ENCODE measurements at places on chromosomes 2 and 18.

DNA sequence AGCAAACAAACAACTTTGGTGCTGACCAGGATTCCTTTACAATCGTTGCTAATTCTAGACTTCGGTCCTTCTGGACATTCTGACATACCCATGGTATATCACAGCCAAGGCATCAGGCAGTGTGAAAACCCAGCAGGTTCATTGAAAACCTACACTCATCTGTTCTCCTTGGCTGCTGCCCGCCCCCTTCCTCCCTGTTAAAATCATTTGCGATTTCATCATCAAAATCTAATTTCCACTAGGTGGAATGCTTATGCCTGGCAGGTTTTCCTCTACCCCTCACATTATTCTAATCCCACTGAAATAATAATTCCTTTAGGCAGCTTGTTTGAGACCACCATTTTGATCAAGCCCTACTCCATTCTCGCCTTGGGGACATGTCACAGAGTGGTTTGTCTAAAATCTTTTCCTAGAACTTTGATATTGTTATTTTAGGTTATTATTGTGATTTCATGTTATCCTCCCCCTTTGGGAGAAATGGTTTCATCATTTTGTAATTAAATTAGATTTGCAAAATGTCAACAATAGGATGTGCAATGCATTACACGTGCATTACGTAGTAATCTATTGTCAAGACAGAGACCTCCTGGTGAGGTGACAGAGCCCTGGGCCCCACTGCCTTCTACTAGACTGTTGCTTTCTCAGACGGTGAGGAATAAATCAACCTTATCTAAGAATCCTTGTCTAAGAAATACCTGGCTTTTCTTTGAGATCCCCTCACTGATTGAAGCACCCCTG lies 31.0 kb upstream of the ASPRV1 start:
- DNase-seq: no peak

GRCh38 chr2:196333397-196333796 lies 162.0 kb upstream of the STK17B start:
- no peak for DNase-seq

DNA sequence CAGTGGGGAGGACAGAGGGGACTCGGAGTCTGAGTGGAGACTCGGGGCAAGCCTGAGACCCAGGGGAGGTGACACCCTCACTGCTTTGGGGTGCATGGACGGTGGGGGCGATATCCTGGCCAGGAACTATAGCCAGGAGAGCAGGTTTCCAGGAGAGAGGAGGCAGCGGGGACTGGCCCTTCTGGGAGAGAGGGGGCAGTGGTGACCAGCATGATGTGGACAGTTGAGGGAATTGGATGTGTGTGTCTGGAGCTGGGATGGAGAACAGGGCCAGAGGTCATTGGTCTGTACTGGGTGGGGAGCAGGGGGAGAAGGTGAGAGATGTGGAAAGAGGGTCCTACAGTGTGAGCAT lies 63.6 kb downstream of the ACKR3 start:
- no peak for DNase-seq

DNA sequence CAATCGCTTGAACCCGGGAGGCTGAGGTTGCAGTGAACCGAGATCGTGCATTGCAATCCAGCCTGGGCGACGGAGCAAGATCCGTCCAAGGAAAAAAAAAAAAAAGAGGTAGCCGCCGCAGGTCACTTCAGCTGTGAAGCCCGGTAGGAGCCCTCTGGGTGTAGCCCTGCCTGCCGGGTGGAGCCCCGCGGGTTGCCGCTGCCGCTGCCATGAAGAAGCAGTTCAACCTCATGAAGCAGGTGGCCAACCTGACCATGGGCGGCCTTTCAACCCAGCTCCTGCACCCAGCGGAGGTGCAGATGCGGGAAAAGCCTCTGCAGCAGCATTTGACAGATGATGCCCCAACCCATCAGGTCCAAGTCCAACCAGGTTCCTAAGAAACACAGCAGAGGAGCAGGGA lies 219.5 kb upstream of the SLC39A10 start:
- DNase-seq: no peak

DNA sequence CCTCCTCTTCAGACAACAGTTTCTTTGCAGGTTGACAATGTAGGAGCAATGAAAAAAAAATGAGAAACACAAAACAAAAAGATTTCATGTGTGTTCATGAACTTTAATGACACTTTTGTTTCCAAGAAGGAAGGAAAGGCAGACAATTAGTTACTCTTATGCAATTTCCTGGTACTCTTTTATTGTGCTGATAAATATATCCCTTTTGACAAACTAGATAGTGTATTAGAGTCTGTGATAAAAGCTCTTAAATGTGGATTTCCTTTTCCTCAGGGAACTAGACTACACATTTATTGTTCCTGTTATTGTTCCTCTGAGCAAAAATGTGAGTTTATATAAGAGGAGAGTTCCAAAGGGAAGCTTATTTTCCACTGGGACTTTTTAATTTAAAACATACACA lies 188.7 kb upstream of the NRXN1 start:
- no peak for DNase-seq

- no peak for DNase-seq
These were observed 37.4 kb upstream of the ALPP start for GRCh38 chr2:232341061-232341738.

GRCh38 chr2:74715880-74716279 lies 61.8 kb downstream of the SEMA4F start:
- no peak for DNase-seq

- DNase-seq: no peak
These were observed 119.7 kb upstream of the NFATC1 start for GRCh38 chr18:79275992-79276391.

DNA sequence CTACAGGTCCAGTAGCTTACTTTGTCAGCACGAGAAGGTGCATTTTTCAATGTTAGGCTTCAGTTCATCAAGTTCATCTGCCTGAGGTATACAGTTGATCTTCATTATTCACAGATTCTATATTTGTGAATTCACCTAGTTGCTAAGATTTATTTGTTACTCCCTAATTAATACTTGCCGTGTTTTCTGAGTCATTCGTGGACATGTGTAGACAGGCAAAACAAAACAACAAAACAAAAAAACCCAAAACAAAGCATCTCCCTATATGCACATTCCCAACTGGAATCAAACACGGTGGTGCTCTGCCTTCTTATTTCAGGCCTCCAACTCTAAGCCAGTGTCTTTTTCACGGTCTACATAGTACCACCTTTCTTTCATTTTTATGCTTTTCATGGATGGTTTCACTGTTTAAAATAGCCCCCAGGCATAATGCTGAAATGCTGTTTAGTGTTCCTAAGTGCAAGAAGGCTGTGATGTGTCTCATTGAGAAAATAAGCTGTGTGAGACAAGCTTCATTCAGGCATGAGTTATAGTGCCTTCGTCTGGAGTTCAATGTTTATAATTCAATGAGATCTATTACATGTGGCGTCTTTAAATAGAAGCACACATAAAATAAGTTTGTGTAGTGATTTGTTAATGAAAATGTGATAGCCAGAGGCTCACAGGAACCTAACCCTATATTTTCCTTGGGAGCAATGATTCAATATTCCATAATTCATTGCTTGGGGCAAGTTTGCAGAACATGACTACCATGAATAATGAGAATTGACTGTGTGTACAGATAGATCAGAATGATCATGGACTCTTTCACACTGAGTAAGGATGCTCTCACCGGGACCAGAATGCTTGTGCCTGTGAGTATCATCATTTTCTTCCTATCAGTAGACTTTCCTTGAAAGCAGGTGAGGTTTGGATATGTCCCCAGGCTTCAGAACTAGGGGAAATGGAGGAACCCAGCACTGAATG lies 24.6 kb downstream of the ITGB6 start:
- DNase-seq: no peak
